Tibial nerve (tissue), 4 donors: ENCODE measurements at places on chromosomes 3 and 15. TPM values are rescaled to one million over a fixed set of nuclear protein-coding genes. Genes with fewer than 3 reads are reported as not detected.

GRCh38 chr3:55691141-55691540 is 204.0 kb upstream of the WNT5A start:
- DNase-seq, result no peak
- no peak overlapping the region for H3K27ac ChIP-seq
- H3K4me1 ChIP-seq, result no peaks in the 10 kb centered on the region
- H3K4me3 ChIP-seq, result no peak overlapping the region
- no peaks in the 10 kb centered on the region for H3K27me3 ChIP-seq
- no peaks in the 10 kb centered on the region for H3K36me3 ChIP-seq

EFHB gene
- 0.63 TPM for total RNA-seq

DIPK2A gene
- total RNA-seq, result 42.2 TPM

DNA sequence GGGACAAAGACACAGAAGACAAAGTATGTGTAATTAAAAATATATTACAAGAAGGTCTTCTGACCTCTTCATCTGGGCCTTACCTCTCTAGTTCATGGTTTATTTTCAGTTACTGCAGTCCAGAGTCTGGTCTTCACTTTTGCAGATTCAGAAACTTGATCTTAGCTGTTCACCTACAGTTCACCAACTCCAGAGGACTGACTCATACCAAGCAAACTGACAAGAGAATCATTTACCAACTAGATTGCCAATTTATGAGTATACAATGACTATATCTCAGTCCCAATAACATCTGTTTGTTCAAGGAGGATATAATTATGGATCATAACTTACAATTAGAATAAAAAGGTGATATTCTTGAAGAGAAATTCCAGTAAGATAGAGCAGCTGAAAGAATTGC is 9.0 kb downstream of the P2RY1 start:
- DNase-seq, result no peak
- H3K36me3 ChIP-seq, result peaks cover 11% of the 10 kb centered on the region
- H3K27ac ChIP-seq, result no peak overlapping the region
- H3K27me3 ChIP-seq, result no peaks in the 10 kb centered on the region
- H3K4me3 ChIP-seq, result no peak overlapping the region

- no peaks in the 10 kb centered on the region for H3K4me1 ChIP-seq
- DNase-seq, result no peak
- no peak overlapping the region for H3K27ac ChIP-seq
These were observed 48.7 kb upstream of the SKOR1 start for GRCh38 chr15:67776600-67776999.

STAB1 gene
- 269 TPM for total RNA-seq

GRCh38 chr3:32224016-32224516 is 14.4 kb upstream of the CMTM8 start:
- no peak for DNase-seq
- no peak overlapping the region for H3K27ac ChIP-seq
- H3K4me3 ChIP-seq, result no peak overlapping the region
- no peaks in the 10 kb centered on the region for H3K27me3 ChIP-seq

GRCh38 chr3:46509661-46510187 is 11.9 kb downstream of the RTP3 start:
- H3K27me3 ChIP-seq, result peaks cover 3% of the 10 kb centered on the region
- no peak overlapping the region for H3K27ac ChIP-seq
- no peaks in the 10 kb centered on the region for H3K4me1 ChIP-seq
- no peaks in the 10 kb centered on the region for H3K36me3 ChIP-seq

DNA sequence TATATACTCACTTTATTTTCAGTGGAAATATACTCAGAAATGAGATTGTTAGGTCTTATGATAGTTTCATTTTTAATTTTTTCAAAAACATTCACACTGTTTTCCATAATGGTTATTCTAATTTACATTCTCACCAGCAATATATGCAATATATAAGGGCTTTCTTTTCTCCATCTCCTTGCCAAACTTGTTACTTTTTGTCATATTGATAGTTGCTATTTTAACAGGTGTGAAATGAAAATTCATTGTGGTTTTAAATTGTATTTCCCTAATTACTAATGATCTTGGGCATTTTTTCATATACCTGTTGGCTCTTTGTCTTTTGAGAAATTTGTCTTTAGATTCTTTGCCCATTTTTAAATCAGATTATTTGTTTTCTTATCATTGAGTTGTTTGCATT is 325.2 kb downstream of the DIPK2A start:
- no peak for DNase-seq
- H3K4me1 ChIP-seq, result no peaks in the 10 kb centered on the region
- no peak overlapping the region for H3K4me3 ChIP-seq
- no peaks in the 10 kb centered on the region for H3K36me3 ChIP-seq
- no peaks in the 10 kb centered on the region for H3K27me3 ChIP-seq

GMNC gene
- total RNA-seq, result not detected
